GM19239 (cell line): ENCODE measurements at places on chromosomes 5 and 9.

- no peak for DNase-seq
These were observed 1333.9 kb upstream of the DMAC1 start for GRCh38 chr9:9133526-9133925.

GRCh38 chr5:59835800-59836199, 57.7 kb downstream of the PDE4D start:
- no peak for DNase-seq

GRCh38 chr5:14930486-14930885, 58.9 kb upstream of the ANKH start:
- no peak for DNase-seq

DNA sequence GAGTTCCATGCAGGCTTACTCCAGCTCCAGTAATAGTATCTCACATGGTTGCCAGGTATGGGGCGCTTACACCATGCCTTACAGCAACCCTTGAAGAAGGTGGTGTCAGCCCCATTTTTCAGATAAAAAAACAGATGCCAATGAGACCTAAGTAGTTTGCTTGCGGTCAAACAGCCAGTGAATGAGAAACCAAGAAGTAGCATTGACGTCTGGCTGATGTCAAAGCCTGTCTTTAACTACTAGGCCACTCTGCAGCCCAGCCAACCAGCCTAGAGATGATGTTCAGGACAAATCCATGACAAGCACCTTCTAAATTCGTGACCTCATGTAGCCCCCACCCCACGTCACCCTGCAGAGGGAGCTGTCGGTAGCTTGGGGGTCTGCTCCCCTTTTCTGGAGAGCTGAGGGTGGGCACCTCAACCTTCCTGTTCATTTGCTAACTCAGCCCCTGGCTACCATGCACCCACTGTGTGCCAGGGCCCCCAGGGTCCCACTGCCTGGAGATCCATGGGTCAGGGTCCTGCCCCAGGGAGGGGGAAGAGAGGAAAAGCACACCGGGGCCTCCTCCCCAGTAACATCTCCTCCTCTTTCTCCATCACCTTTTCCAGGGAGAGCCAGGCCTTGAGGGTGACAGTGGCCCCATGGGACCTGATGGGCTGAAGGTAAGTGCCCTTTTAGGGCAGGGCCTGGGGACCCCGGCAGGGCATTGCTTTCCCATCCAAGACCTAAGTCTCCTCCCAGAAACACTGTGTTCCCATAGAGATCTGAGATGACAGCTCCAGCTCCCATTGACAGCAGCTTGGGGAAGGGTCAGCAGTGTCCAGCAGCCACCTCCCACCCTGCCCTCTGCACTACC, 52.5 kb upstream of the ORM1 start:
- DNase-seq, result no peak

DNA sequence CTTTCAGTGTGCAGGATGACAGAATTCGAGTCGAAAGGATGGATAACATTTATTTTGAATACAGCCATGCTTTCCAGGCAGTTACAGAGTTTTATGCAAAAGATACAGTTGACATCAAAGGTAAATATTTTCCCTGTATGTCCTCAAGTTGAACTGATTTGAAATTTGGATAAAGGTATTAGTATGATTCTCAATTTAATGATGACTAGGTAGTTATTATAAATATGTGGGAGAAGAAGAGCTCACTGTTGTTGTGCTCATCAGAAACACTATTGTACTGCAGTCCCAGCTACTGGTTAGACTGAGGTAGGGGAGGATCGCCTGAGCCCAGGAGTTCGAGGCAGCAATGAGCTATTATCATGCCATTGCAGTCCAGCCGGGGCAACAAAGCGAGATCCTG, 70.7 kb upstream of the DHFR start:
- DNase-seq, result no peak

DNA sequence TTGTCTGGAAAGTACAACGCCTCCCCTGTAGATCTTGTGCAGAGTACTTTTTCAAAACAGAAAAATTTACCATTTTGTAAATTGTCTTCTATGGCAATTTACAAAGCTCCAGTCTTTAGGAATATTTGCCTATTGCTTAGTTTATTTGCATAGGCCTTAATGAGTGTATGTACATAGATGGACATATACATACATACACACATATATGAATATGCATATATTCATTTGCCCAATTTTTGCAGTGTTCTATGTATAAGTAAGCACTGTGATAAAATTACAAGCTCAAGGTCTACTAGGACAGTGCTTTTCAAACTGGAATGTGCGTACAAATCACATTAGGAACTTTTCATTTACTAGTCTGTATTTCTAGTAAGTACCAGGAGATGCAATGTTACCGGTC, 301.3 kb upstream of the SMARCA2 start:
- DNase-seq, result no peak
